ENCODE measurements at places on chromosomes 13 and 19.

DNA sequence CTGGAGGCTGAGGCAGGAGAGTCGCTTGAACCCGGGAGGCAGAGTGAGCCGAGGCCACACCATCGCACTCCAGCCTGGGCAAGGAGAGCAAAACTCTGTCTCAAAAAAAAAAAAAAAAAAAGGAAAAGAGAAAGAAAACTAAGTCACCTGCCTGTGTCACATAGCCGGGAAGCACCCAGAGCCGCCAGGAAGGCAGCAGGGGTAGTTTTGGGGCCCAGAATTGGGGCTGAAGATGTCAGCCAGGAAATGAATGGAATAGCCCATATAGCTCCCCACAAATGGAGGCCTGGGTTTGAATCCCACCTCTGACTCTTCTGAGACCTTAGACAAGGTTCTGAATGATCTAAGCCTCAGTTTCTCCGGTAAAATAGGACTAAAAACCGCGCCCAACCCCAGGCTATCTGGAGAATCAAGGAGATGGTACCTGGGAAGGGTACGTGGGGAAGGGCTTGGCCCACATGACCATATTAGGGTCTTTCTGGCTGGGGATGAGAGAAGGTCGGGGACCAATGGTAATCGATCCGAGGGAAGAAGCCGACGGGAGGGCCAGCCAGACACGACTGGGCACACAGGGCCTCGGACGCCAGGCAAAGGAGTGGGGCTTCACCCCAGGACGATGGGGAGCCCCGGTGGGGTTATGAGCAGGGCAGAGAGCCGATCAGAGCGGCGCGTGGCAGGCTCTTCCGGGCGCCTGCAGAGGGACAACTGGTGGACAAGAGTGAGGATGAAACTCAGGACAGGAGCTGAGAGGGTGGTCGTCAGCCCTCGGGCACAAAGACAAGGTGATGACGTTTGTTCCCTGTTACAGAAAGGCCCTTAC, 14.4 kb downstream of the CCDC124 start:
- no peak for DNase-seq

GRCh38 chr13:101231751-101232428, 184.4 kb downstream of the NALCN start:
- DNase-seq: no peak

DNA sequence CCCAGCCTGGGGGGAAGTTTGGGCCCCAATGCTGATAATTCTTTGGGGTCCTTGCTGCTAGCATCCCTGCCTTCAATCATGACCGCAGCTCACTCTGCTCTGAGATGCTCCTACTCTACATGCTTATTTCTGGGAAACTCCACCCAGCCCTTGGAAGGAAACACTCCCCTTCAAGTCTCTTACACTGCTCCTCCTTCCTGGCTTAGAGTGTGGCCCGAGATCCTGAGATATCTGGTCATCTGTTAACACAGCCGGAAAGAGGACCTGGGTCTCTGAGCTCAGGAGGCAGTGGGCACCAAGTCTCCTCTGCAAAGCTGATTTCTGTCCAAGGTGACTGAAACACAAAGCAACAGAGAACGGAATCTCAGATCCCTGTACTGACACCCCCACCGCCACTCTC, 33.0 kb downstream of the CYP4F2 start:
- no peak for DNase-seq

- DNase-seq: no peak
Measured at GRCh38 chr19:41872384-41872774, 4.7 kb upstream of the CD79A start.

GRCh38 chr19:53980539-53981375, 10.7 kb upstream of the CACNG6 start:
- DNase-seq: no peak

DNA sequence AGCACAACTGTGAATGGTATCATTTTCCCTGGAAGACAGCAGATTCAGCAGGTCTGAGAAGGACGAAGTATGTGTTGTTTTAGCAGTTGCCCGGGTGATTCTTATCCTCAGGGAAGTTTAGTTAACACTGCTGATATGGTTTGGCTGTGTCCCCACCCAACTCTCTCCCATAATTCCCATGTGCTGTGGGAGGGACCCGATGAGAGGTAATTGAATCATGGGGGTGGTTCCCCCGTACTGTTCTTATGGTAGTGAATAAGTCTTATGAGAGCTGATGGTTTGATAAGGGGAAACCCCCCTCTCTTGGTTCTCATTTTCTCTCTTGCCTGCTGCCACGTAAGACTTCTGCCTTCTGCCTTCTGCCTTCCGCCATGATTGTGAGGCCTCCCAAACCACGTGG, 81.0 kb upstream of the UBAC2 start:
- DNase-seq: no peak

- no peak for DNase-seq
Measured at GRCh38 chr19:12034620-12035019, 859 bp downstream of the ZNF433 start.

- DNase-seq: no peak
Measured at GRCh38 chr13:21117104-21117809, 55.9 kb upstream of the LATS2 start.

DNA sequence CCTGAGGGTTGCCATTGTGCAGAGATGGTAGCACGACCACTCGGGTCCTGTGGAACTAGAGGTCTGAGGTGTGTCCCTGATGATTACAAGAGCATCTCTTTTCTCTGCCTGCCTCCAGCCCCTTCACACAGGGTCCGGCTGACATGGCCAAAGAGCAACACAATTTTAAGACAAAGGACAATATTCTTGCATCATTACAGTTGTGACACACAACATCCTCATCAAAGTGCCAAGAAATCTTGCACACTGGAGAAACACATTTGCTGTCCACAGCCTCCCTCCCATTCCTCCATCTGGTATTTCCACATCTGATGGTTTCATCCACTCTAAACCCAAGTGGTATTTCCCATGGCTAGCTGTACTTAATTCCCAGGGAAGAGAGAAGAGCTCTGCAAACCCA, 12.8 kb downstream of the COL4A1 start:
- no peak for DNase-seq

DNA sequence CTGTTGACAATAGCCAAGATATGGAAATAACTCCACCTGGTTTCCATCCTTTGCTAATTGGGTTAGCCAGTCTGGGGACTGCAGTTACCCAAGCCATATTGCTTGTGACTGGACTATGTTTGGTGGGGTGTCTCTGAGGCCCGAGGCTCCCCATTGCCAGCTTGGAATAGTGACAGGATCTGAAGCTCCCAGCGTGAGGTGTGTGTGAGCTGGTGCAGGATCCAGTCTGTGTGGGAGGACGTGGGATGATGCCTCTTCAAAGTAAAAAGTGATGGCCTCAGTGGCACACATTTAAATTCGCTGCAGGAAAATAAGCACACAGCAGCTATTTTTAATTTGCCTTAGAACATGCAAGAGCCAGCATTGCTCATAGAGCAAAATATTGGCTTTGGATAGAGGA, 75.0 kb downstream of the TEX26 start:
- DNase-seq: no peak

DNA sequence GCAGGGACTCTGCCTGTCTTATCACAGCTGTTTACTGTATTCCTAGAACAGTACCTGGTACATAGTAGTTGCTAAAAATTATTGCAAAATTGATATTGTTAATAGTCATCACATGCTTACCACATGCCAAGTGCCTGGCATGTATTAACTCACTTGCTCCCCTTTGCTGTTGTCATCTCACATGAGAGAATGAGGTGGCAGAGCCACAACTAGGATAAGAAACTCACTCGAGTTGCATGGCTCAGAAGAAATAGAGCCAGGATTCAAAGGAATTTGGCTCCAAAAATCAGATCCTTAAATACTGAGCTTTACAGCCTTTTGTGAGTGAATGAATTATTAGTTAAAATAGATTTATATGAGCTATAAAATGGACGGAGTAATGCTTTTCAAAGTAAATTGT, 42.6 kb downstream of the B3GLCT start:
- DNase-seq: no peak

DNA sequence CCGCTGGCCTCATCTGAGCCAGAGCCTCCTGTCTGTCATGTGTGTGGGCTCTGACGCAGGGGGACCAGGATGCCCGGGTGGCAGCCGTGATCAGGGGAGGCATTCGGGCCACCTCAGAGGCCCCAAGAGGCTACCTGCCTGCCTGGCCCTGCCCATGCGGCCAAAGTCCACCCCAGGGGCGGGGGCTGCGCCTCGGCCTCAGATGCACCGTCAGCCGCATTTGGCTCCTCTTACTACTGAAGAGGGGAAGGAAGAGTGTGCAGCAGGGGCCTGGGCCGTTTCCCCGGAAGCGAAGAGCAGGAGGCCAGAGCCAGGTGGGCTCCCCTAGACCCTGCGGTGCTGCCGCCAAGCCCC, 34.0 kb downstream of the C13orf46 start:
- no peak for DNase-seq

DNA sequence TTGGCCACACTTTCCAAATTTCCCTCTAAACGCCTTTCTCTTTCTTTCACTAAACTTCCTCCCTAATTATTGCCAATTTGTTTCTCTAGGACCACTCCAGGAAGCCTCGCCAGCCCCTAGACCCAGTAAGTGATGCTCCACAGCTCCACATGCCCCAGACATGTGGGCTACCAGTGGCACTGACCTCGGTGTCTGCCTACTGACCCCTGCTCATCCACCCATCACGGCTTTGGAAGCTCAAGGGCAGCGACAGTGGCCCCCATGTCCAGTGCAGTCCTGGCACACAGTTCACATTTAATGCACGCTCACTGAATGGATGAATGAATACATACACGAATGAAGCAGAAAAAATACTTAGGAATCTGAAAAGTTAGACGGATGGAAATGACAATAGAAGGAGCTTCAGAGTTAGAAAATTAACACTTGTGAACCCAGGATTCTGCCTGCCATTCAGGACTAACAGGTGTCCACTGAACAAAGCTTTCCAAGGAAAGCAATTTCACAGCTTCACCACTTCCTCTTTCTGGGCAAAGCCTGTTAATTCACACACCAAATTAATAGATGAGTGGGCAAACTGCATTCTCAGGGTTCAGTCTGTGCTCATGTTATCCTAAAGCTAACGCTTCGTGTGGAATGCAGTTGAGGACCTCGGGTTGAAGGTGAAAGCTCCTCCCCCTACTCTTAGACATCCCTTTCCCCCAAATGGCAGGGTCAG, 50.9 kb downstream of the CCDC70 start:
- DNase-seq: no peak

- peak; percentile 73 for DNase-seq
Measured at GRCh38 chr13:31045286-31046081, 113.0 kb downstream of the TEX26 start.

- no peak for DNase-seq
Measured at GRCh38 chr19:32599736-32600157, 18.8 kb downstream of the PDCD5 start.

DNA sequence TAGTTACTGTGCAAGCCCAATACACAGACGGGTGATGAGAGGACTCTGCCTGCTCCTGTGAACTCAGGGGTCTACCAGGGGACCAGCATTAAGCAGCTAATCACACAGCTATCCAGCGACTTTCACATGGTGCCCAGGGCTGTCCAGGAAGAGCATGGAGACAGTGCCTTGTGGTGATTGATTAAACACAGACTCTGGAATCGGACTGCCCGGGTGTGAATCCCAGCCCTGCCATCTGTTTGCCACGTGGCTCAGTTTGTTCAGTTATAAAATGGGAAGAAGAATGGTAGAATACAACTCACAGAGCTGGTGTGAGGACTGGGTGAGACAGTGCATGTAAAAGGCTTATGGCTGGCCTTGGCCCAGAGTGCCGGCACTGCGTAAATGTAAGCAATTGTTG, 42.1 kb upstream of the NPAS1 start:
- DNase-seq: no peak

- DNase-seq: no peak
Measured at GRCh38 chr13:83666141-83666540, 216.1 kb downstream of the SLITRK1 start.

GRCh38 chr19:31171936-31172335, 177.3 kb downstream of the TSHZ3 start:
- DNase-seq: no peak

GRCh38 chr13:84962141-84962750, 837.0 kb downstream of the SLITRK6 start:
- DNase-seq: no peak

DNA sequence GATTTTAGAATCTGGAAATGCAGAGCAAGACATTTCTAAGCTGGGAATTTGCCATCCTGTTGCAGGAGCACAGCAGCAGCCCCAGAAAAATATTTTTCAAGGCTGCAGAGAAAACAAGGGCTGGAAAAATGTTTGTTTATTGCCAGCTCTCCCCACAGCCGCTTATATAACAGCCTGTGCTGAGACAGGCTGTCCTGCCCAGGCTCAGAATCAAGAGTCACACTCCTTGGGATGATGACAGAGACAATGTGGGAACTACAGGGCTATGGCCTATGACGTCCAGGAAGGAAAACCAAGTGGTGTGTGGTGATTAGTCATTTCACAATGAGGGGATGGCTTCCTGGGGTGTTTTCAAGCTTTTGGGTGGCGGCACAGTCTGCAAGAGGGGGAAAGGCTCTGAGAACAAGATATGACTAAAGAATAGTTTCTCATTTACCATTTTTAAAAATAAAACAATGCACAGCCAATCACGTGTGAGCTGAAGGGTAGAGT, 136.3 kb upstream of the SERP2 start:
- DNase-seq: no peak

GRCh38 chr13:64633948-64634347, 2596.2 kb downstream of the PCDH9 start:
- no peak for DNase-seq

DNA sequence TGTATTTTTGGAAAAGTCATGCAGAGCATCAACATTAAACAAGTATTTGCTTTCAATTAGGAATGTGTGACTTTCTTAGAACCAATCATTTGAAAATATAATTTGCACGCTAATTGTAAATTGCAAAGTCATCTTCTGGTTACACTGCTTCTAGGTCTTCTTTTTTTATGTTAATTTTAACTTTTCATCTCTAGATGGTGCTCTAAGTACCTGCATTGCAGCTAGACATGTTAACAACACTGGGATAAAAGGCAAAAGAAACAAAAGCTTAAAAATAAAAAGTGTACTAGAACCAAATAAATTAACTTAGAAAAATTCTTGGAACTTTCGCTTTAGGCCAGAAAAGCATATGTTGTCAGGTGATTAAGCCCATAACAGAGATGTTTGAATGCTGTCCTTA, 2758.2 kb downstream of the PCDH9 start:
- no peak for DNase-seq

DNA sequence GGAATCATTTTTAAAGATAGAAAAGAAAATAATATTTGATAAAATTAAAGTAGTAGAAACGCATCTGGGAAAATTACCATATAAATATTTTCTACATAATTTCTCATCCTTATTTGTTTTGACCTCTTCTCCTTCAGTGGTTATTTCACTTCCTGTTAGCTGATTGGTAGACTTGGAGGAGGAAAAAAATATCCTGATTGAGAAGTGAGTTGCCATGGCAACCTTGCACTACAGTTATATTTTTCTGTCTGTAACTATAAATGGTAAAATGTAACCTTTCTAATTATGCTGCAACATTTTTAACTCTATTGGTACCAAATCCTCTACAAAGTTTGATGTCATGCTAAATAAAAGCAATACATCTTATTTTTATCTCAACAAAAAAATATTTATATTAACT, 45.2 kb downstream of the SCEL start:
- DNase-seq: no peak

GRCh38 chr13:35695448-35695770, 218.9 kb upstream of the MAB21L1 start:
- DNase-seq: no peak

- peak; percentile 60 for DNase-seq
Measured at GRCh38 chr19:58575183-58576041, 2.3 kb upstream of the MZF1 start.

GRCh38 chr13:79417741-79418140, 11.7 kb upstream of the RBM26 start:
- DNase-seq: no peak
